Sigmoid colon (tissue), 7 donors: ENCODE measurements at places on chromosomes 12 and 14.

DNA sequence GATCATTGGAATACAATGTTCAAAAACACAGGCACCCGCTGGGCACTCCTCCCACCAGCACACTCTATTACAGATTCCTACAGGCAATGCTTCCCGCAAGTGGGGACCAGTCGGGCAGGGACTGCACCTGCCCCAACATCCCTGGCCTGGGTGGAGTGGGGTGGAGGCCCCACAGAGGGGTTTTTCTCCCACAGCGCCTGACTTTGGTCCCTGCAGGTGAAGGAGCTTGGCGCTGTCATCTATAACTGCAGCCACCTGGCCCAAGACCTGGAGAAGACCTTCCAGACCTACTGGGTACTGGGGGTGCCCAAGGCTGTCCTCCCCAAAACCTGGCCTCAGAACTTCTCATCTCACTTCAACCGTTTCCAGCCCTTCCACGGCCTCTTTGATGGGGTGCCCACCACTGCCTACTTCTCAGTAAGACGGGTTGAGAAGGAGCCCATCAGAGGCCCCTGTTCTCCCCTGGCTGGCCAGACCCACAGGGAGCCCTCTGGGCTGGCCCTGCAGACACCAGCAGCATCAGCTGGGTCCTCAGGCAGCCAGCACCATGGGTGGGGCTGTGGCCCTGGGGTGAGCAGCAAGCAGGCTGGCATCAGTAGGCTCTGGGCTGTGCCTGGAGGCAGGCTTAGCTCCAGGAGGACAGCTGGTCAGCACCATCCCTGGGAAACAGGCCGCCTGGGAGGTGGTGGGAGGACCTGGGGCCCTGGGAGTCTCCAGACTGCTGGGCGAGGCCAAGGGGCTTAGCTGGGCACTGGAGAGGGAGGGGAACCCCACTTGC lies 6.0 kb downstream of the PLD4 start:
- no peaks in the 10 kb centered on the region for H3K27me3 ChIP-seq
- H3K36me3 ChIP-seq, result no peaks in the 10 kb centered on the region
- peak; percentile 60 for DNase-seq

GRCh38 chr14:101582294-101582693 lies 21.0 kb downstream of the DIO3 start:
- H3K4me1 ChIP-seq, result no peaks in the 10 kb centered on the region
- no peaks in the 10 kb centered on the region for H3K27me3 ChIP-seq
- H3K4me3 ChIP-seq, result no peak overlapping the region
- DNase-seq, result no peak

- H3K36me3 ChIP-seq, result no peaks in the 10 kb centered on the region
- no peaks in the 10 kb centered on the region for H3K4me1 ChIP-seq
- no peak overlapping the region for H3K27ac ChIP-seq
- no peak overlapping the region for H3K4me3 ChIP-seq
- DNase-seq, result no peak
Measured at GRCh38 chr12:8867786-8868185, 45.4 kb downstream of the A2ML1 start.

- no peak overlapping the region for H3K27ac ChIP-seq
- no peaks in the 10 kb centered on the region for H3K27me3 ChIP-seq
- no peaks in the 10 kb centered on the region for H3K36me3 ChIP-seq
- peak; percentile 21 for DNase-seq
Measured at GRCh38 chr14:94113073-94113472, 2.5 kb downstream of the IFI27 start.

- H3K4me1 ChIP-seq, result peaks cover 33% of the 10 kb centered on the region
- no peaks in the 10 kb centered on the region for H3K36me3 ChIP-seq
- peak overlapping the region; percentile 21 for H3K4me3 ChIP-seq
- no peaks in the 10 kb centered on the region for H3K27me3 ChIP-seq
Measured at GRCh38 chr12:20212658-20213555, 155.4 kb upstream of the PDE3A start.

- DNase-seq, result no peak
- no peak overlapping the region for H3K4me3 ChIP-seq
- peak overlapping the region; percentile 59 for H3K27ac ChIP-seq
- H3K36me3 ChIP-seq, result no peaks in the 10 kb centered on the region
- H3K27me3 ChIP-seq, result no peaks in the 10 kb centered on the region
Measured at GRCh38 chr12:2485681-2486080, 309.1 kb upstream of the FKBP4 start.
